ENCODE measurements at places on chromosomes 16 and 17.

DNA sequence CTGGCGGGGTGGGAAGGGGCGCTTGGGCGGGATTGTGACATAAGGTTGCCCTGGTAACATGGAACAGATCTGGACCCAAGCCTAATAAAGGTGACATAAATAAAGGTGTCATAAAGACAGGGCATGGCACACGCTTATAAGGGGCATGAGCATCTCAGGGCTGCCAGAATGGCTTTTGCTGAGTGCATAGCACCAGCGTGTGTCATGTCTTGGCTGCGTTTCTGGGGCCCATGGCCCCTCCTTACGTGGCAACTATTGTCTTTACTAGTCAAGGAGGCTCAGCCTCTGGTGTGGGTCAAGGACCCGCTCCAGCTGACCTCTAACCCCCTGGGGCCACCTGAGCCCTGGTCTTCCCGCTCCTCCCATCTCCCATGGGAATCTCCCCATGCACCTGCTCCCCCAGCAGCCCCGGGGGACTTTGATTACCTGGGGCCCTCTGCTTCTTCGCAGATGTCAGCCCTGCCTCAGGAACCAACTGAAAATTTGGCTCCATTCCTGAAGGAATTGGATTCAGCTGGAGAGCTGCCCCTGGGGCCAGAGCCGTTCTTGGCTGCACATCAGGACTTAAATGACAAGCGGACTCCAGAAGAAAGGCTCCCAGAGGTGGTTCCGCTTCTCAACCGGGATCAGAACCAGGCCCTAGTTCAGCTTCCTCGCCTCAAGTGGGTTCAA, 13.9 kb downstream of the LRRC37B start:
- no peak for DNase-seq

DNA sequence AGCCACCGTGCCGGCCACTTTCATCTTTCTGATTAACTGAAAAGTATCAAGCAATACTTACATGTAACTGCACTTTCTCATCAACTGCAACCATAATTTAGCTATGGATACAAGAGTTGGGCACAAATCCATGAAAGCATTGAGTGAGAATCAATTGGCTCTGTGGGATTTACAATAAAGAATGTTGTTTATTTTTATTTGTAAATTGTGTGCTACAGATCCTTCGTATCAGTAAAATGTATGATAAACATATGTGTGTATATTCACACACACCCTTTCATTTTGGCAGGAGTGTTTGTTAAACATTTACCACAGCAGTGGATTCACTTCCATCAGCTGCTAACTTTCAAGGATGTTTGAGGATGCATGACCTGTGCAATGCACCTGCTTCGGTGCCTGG, 411.0 kb downstream of the WWOX start:
- no peak for DNase-seq

- no peak for DNase-seq
Observed at GRCh38 chr16:11100239-11100750, 155.7 kb downstream of the SOCS1 start.

DNA sequence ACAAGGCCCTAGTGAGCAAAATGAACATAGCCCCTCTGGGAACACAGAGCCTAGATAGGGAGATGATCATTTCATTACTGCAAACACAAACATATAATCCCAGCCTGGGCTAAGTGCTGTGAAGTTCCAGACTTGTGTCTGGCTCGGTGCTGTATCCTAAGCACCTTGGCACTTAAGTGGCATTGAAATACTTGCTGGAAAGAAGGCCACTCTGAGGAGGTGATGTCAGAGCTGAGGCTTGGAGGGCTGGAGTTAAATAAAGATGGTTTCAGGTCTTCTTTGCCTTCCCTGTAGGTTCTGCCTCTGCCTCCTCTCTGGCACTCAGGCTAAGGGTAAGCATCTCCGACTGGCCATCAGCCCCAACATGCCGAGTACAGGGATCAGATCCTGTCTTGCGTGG, 2.4 kb upstream of the CACNA1G start:
- no peak for DNase-seq

GRCh38 chr16:51153577-51154031, 2.5 kb upstream of the SALL1 start:
- DNase-seq, result no peak

DNA sequence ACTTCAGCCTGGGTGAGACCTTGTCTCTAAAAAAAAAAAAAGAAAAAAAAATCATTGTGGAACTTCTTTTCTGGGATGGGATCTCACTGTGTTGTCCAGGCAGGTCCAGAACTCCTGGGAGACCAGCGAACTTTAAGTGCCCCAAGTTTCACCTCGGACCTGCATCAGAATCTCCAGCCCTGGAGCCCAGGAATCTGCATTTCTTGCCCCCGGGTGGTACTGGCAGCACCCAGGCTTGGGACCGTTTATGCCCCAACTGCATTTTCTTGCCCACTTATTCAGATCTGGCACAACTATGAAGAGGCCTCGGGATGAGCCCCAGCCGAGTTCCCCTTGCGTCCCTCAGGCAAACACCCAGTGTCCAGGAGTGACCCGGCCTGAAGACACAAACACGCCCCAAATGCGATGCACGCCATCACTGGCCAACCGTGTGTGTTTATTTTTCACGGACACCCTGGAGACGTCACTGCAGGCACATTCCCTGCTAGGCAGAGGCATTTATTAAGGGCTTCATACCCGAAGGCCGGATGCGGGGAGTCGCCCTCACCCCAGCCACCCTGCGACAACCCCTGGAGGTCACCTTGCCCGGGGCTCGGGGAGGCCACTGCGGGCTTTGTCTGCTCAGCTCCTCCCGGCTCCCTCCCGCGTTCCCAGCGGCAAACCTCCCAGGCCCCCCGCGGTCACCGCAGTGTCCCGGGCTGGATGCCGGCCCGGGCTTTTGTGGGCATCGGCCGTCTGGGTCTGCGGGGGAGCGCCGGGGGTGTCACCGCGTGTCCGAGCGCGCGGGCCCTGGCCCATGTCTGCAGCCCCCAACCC, 684 bp upstream of the SPIRE2 start:
- no peak for DNase-seq

GRCh38 chr17:8222380-8222629, 11.9 kb upstream of the AURKB start:
- DNase-seq, result no peak

DNA sequence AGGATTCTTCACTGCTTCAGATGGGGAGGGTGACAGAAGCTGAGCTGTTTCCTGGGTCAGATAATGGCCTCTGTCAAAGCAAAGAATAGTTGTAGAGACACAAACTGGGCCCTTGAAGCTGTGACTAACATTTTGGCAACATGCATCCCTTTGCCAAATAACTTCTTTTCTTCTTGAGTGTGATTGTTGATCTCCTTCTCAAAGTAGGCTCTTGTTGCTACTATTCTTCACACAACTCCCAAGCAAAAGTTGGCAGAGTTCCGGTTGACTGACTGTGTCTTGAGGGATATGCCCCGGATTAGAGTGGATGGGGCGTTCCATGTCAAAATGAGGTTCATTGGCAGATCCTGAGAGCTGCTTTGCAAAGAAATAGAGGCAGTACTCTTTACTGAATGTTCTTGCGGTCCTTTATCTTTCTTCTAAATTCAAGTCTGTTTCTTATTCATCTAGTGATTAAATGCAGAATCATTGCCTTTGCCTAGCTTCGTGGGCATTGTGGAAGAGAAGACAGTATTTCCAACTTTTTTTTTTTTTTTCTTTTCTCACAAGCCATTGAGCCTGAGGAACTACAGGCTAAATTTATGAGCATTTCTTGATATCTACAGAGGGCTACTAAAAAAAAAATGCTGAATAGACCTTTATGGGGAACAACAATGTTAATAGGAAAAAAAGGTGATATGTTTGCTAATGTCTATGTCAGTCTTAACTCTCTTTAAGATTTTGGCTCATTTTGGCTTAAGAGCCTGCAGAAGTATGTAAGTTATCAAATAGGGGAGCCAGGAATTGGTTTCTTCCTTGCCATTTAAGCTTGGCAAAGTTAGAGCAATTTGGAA, 5.8 kb downstream of the WIPF2 start:
- no peak for DNase-seq

DNA sequence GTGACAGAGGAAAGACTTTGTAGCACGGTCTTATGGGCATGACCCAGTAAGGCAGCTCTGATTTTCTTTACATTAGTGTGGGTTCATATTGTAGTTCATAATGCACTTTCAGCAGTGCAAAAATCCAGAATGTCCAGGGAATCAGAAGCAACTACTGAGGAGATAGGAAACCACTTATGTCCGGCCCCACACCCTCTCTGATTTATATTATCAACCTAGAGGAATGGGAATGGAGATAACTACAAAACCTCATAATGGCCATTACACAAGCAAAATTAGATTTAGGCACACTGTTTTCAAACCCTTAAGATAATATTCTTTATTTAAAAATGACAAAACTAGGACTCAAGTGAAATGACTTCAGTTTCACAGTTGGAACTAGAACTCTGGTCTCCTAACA, 7.9 kb downstream of the MAP2K4 start:
- DNase-seq, result no peak

DNA sequence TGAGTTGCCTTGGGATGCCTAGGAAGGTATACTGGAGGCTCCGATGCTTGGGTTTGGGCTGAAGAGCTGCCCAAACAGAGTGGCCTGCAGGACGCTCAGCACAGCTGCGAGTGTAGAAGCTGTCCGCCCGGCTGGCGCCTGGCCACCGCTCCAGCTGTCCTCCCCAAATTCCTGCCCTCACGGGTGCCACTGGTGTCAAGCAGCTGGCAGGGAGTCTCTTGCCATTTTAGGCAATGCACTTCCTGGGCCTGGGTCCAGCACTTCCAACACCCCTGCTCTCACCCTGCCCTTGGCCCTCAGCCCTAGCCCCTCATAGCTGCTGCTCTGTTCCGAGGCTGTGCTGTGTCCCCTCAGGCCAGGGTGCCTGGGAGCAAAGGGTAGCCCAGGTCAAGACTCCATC, 5.2 kb upstream of the PKMYT1 start:
- DNase-seq, result no peak

GRCh38 chr17:14205992-14206461, 30.6 kb downstream of the CDRT15 start:
- peak; percentile 44 for DNase-seq

DNA sequence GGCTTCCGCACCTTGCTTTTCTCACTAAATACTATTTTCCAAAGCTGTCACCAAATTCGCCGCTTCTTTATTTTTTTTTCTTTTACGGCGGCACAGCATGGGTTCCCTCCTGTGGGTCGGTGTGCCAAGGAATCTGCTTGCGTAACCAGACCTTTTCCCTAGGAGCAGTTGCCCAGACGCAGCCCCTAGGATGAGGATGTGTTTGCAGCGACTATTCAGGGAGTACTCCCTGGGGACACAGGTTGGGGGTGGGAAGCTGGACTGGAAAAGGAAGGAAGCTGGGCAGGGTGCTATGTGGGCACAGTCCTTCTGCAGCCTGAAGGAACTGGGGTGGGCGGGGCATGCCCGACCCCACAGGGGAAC, 49.0 kb upstream of the ZCCHC14 start:
- no peak for DNase-seq

- no peak for DNase-seq
Observed at GRCh38 chr16:20484726-20485125, 33.4 kb downstream of the ACSM2A start.

- DNase-seq, result no peak
Observed at GRCh38 chr16:48103591-48103990, 52.2 kb downstream of the ABCC12 start.

DNA sequence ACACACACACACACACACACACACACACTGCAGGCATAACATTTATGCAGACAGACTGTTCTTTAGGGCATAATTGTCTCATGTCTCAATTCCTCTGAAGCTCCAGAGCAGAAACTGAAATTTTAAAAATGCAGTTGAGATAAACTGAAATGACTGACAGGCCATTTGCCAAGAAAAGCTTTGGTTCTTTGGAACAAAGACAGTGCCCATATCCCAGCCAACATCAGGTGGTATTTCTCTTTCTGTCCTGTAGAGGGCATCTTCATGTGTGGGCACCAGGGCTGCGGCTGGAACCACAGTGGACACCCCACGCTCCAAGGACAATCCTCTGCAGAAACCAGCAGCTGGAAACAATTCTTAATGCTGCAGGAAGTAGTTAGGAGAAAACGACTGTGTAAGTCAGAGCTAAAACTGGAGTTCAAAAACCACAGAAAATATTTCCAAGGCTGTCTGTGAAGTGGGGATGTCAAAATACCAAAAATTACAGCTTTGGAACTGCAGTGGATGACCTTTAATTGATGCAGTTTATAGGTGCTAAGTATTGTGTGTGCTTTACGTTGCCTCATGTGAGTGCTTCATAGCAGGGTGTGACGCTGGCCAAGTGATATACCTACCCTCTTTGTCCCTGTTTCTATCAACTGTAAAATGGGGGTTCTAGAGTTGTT, 10.6 kb upstream of the MEFV start:
- DNase-seq, result no peak

DNA sequence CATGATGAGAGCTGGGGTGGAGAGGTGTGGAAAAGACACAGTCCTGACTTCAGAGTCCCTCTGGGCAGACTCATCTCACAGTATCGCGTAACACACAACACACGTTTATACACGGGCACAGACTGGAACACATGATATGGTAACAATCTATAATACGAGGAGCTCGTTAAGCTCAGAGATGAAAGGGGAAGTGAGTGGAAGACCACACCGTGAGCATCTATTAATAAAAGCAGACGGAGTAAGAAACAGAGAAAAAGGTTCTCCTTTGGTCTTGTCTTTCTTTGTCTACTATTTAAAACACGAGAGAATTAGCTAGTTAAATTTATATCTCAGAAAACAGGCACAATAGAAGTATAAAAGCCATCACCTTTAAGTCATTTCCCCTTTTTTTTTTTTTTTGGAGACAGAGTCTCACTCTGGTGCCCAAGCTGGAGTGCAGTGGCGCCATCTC, 13.5 kb downstream of the ANKRD11 start:
- DNase-seq, result no peak

- no peak for DNase-seq
Observed at GRCh38 chr16:76195056-76195455, 82.1 kb upstream of the CNTNAP4 start.

DNA sequence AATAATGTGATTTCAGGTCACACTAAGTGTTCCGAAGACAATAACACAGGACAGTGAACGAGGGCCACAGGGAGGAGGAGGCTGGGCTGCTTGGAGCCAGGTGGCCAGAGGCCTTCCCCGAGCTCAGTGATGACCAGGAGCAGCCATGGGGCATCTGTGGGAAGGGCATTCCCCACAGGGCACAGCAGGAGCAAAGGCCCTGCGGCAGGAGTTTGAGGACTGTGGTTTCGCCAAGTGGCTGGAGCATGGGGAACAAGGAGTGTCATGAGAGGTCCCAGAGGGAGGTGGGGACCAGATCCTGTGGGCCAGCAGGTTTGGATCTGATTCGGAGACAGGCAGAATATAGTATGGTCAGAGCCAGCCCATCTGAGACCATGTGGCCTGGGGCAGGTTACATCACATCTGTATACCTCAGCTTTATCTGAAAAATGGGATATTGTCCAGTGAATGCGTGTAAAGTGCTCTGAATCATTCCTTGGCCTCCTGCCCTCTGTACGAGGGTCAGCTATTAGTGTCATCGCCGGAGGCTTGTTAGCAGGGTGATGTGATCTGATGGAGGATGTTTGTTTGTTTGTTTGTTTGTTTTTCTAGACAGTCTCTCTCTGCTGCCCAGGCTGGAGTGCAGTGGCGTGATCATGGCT, 176.8 kb downstream of the KATNIP start:
- DNase-seq, result no peak

- no peak for DNase-seq
Observed at GRCh38 chr17:55728833-55729232, 6.2 kb upstream of the TMEM100 start.

GRCh38 chr17:82938873-82939620, 99.2 kb upstream of the ZNF750 start:
- no peak for DNase-seq

GRCh38 chr17:17824783-17825614, 11.8 kb downstream of the SREBF1 start:
- no peak for DNase-seq

All from effector memory CD4-positive, alpha-beta T cell (primary cell).